ENCODE measurements at places on chromosomes 2 and 18.
A peak's percentile ranks its signal among the peaks of the same experiment; 100 is the strongest.

DNA sequence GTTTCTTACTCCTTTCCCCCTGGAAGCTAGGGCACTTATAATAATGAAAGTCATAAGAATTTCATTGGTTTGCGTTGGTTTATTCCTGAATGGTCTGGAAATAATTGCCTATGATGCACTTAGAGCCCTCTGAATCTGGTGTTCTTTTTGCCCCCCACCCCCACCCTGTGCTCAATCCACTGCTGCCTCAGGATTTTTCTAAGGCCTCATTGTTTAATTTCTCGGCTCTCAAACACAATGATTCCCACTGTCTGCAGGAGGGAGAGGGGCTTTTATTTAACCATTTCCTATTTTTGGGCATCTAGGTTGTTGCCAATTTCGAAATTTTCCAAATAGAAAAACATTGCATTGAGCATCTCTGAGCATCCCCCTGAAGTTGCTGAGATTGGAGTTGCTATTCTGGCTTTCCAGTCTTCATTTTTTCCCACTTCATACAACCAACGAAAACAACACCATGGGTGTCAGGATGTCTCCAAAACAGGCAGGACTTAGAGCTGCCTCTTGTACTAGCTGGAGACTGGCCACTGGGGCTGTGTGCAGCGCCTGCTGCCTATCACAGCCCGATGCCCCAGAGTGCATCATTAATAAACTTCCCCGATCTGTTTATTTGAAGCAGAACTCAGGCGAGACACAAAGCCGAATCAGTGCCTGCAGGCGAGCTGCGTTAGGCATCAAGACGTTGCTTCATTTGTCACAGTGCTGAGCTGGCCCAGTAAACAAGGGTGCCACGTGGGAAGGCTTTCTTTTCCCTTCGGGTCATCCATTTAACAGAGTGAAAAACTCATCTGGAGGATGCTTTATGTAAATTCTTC is 1.8 kb upstream of the PCARE start:
- DNase-seq: peak; percentile 13

DNA sequence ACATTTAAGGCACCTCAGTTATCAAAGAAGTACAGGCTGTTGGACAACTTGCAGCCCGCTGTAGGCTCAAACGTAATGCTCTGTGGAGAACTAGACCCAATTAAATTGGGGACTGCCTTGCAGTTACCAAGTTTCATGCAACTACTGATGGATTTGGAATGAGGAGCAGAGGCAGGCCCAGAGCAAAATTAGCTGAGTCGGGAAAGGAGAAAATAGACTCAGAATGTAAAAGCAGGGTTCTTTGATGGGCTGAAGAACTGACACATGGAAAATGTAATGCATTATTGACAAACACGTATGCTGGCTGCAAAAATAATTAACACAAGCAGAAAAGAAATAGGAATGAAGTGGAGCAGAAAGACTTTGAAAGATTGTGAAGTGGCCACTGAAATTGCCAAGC is 432.7 kb upstream of the HNRNPA3 start:
- no peak for DNase-seq

- no peak for DNase-seq
Observed at GRCh38 chr18:34159691-34160185, 65.0 kb downstream of the NOL4 start.

DNA sequence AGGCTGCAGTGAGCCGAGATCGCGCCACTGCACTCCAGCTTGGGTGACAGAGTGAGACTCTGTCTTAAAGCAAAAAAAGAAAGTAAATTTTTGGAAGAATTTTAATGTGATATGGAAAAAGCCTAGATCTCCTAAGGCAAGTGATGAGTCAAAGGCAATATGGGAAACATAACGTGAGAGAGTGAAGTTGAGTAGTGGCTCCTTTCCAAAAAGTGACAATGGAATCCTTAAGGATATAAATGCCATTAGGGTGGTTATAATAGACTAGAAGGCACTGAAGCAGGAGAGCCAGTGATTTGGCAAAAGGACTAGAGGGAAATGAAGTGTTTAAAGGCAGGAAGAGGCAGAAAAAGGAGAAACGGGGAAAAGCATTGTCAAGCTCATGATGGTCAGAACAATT is 25.6 kb downstream of the ARHGAP28 start:
- DNase-seq: no peak

DNA sequence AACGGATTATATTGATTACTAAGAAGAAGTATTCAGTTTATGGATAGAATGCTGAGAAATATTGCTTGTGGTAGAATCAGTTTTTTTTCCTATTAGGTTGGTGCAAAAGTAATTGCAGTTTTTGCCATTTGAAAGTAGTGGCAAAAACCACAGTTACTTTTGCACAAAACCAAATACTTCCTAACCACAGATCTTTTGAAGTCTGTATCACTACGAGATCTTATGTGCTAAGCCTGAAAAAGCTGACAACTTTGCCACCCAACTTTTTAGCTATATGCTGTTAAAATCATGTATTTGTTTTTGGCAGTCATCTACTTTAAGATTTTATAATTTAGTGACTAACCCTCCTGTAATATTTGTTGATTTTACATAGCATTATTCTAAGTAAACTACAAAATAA is 24.6 kb downstream of the DNAJC10 start:
- no peak for DNase-seq

DNA sequence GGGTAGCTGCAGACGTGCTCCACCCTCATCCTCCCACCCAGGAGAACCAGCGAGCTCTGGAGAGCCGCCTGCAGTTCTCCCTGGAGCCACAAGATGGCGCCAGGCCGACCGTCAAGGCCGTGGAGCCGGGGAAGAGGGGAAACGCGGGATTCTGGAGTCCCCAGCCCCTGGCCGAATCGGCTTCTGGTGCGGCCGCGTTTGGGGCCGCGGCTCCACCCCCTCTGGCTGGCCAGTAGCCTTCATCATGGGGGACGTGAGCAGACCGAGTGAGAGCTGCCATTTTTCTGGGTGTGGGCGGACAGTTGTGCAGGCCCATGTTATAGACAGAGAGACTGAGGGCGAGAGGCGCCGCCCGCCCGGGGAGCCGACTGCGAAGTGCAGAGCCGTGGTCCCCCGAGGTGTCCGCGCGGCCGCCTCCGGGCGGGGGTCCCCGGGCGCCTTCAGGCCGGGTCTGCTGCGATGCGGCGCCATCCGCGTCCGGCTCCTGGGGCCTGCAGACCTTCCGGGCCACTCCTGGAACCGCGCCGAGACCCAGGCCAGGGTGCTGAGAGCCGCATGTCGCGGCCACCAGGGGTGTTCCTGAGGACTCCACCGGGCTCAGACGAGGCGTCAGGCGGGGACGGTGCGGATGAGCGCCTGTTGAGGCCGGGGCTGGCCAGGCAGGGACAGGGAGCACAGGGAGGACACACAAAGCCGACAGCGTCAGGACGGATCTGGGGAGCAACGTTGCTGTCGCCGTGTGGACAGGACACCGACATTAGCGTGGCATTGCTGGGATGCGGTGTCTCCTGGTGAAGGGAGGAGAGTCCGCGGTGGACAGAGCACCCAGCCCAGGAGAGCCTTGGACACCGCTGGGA is 418.2 kb upstream of the HS6ST1 start:
- no peak for DNase-seq

- no peak for DNase-seq
Observed at GRCh38 chr2:30095402-30095801, 51.4 kb upstream of the YPEL5 start.

DNA sequence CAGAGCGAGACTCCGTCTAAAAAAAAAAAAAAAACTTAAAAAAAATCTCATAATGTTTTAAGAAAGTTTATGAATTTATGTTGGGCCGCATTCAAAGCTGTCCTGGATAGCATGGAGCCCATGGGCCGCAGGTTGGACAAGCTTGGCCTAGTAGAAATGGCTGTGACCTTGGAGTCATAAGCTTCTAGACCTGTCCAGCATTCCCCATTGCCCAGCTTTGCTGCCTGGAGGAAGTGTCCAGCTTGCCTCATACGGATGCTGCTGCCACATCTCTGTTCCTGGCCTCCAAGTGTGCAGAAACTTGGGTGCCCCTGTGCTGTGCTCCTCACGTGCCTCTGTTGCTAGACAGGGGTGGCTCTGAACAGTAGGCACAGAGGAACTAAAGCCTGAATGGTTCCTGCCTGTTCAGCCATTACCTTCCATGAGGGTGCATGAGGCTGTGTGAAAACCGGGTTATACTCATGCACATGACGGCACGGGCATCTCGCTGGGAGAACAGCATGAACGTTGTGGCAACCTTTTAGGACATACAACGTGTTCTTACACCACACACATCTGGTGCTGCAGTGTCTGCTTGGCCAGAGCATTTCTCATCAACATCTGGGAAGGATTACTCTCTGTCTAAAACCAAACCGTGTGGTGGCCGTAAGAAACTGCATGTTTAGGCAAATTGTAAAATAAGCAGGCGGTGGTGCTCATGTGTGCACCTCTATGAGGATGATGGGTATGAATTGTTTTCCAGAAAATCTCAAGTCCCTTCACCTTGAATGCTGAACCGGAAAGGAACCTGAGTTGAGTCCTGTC is 38.2 kb downstream of the FHOD3 start:
- DNase-seq: no peak

GRCh38 chr2:237967463-237967951 is 693 bp downstream of the UBE2F start:
- no peak for DNase-seq

GRCh38 chr2:46877619-46878113 is 37.9 kb downstream of the MCFD2 start:
- no peak for DNase-seq

GRCh38 chr2:16246281-16246850 is 306.0 kb downstream of the MYCN start:
- no peak for DNase-seq

All from BJ (cell line).